ENCODE measurements at places on chromosomes 12 and 14.

GRCh38 chr14:91893669-91894068, 26.3 kb upstream of the TC2N start:
- DNase-seq, result no peak

DNA sequence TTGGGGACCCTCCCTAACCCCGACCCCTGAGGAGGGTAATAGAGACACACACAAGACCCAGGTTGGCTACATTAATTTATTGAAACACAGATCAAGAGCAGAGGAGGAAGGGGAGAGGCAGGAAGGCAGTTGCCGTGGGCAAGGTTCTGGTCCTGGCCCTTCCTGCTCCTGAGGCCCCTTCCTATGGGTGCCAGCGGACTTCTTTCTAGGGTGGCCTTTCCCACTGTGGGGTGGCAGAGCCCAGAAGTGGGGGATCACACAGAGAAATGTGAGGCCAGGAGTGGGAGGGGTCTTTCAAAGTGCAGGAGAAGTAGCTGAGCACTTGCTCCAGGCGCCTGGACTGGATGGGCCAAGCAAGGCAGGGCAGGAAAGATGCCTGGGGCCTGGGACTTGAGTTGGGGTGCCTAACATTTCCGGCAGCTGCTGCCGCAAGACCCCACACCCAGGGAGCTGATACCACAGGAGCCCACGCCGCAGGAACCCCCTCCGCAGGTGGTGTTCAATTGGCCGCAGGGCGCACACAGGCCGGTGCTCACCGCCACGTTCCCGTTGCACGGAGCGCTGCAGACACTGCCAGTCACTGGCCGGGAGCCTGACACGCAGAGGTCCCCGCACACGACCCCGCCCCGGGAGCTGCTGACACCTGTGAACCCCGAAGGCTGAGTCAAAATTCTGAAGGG, 5.3 kb downstream of the KRT81 start:
- DNase-seq, result no peak

- DNase-seq, result no peak
Measured at GRCh38 chr12:27148791-27149190, 66.4 kb upstream of the C12orf71 start.

DNA sequence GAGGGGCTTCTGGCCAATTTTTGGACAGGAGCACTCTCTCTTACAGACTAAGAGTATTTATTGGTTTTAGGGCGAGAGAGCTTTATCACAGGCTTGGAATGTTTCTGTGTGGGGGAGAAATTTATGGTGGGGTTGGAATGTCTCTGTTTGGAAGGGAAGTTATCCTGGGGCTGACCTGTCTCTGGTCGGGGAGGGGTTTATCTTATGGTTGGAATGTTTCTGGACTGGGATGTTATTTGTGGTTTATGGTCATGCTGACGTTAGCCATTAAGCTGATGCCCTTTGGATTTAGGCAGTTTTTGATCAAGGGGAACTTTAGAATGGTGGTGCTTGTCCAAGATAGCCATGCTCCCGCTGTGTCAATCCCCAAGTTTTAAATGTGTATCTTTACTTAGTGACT, 614.8 kb downstream of the DIO2 start:
- DNase-seq, result no peak

- DNase-seq, result no peak
Measured at GRCh38 chr14:101073598-101073965, 170.1 kb upstream of the RTL1 start.

DNA sequence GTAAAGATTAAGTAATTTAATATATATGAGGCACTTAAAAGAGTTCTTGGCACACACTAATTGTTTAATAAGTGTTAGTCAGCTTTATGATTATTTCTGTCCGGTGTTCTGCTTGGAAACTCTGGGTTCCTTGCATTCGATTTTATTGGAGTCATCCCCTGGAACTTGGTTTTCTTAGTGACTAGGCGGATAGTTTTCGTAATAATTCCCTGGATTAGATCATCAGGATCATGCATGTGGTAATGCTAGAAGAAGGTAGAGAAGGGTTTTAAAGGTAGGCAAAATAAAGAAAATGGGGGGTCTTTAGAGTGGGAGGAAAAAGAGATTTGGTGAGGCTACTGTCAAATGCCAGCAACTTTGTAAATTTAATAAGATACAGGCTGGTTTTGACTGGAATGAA, 88.4 kb downstream of the MYF5 start:
- no peak for DNase-seq

GRCh38 chr12:79238246-79238645, 373.7 kb downstream of the SYT1 start:
- DNase-seq, result no peak

DNA sequence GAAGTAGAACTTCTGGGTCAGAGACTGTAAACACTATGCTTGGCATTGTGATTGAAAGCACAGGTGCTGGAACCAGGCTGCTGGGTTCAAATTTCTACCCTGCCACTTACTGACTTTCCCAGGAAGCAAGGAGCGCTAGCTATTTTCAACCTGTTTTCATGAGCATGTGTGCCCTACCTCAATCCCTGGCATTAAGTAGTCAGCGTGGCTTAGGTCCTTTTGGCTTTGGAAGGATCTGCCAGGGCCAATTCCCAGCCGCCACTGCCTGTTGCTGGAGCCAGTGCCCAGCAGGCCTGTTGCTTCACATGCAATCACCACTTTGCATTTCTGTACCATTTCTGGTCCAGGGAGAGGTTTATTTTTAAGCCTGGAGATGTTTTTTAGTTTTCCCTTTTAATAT, 196.3 kb downstream of the TRHDE start:
- DNase-seq, result no peak

DNA sequence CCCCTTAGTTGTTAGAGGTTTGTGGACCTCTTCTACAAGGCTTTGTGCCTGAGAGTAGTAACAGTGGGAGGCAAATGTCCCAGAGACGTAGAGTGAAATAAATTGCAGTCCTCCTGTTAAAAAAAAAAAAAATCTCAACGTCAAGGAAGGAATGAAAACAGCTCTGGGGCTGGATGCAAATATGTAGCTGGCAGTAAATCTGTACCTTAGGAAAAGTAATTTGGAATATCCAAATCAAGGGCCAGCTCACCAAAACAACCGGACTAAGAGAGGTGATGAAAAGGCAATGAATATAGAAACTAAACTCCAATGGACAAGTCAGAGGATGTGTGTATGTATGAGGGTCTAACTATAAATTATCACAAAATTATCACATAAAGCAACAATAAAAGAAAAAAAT, 27.0 kb downstream of the SINHCAF start:
- no peak for DNase-seq

GRCh38 chr12:2912216-2912575, 21.5 kb downstream of the TULP3 start:
- DNase-seq, result no peak

GRCh38 chr12:125079084-125079483, 13.8 kb downstream of the AACS start:
- no peak for DNase-seq
